Hematopoietic multipotent progenitor cell treated with erythropoietin and hydrocortisone succinate and interleukin-3 and kit ligand, for 15 days (in vitro differentiated cells): ENCODE measurements at places on chromosomes 1 and 21.

DNA sequence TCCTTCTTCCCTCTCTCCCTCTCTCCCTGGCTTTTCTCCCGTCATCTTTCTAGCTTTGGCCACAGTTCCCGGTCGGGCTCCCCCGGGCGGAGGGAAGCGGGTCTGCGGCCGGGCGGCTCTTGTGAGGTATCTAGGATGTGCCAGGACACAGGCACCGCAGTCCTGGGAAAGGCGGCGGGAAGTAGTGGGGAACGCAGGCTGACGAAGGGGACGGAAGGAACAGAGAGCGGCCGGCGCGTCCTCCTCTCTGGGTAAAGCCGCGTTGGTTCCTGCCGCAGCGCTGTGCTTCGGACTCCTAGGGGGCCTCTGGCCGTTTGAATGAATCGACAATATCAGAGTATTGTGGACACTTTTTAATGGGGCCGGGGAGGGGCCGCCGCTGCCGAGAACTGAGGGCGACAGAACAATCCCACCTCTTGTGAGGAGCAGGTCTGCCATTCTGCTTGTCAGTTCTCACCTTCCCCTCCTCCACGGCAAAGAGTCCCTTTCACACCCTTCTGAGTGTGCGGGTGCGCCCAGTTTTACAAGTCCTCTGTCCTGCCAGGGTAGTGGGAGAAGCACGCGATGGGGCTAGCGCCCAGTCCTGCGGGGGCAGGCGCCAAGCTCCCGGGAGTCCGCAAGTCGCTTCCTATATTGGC lies 1.2 kb upstream of the LHX9 start:
- no peak for DNase-seq

DNA sequence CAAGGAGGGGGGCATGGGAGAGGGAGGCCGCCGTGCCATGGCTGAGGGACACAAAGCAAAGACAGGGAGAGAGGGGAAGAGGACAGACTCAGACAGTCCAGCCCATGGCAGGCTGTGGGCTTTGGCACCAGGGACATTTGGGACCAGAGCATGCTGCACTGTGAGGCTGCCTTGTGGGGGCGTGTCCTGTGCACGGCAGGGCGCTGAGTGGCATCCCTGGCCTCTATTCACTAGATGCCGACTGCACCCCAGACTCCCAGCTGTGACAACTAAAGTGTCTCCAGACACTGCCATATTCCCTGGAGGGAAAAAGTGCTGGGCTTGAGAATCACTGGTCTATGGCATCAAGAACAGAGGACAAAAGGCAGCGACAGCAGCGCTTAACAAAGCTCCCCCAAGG lies 18.6 kb upstream of the PRDM15 start:
- no peak for DNase-seq

DNA sequence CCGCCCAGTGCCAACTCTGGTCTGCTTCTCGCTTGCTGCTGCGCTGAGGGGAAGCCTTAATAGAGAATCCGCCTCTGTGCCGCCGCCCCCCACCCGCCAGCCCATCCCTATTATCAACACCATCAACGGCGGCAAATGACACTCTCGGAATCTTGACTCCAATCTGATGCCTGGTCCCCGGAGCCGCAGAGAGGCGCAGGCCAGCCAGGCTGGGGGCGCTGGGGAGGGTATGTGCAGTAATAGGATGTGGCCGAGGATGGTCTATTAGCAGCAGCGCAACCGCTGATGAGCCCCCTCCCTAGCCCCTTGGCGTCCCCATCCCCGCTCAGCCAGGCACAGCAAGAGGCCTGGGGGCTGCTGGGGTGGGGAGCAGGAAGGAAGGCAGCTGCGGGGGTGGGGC lies 15.1 kb upstream of the DMBX1 start:
- DNase-seq = no peak

- no peak for DNase-seq
Measured at GRCh38 chr1:67979532-67979931, 70.9 kb downstream of the DIRAS3 start.

DNA sequence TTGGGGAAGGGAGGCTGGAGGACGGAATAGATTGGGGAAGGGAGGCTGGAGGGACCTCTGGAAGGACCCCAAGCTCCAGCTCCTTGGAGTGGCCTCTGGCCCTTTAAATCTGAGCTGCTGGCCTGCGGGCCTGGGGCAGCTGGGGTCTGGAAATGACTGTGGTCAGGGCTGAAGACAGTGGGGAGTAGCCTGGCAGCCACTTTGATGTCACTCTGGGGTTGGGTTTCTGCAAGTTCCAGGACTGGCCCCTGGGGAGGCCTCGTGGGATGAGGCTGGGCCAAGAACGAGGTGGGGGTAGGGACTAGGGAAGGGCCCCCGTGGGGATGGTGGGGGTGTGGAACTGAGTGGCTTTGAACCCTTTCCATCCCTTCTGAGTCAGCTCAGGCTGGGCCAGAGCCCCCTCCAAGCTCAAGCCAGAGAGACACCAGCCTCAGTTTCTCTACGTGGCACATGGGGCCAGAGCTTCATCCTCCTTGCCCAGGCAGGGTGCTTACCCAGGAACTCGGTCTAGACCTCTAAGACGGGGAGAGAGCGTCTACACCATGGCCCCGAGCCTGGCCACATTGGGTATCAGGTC lies 59.7 kb downstream of the ALPL start:
- DNase-seq = no peak

DNA sequence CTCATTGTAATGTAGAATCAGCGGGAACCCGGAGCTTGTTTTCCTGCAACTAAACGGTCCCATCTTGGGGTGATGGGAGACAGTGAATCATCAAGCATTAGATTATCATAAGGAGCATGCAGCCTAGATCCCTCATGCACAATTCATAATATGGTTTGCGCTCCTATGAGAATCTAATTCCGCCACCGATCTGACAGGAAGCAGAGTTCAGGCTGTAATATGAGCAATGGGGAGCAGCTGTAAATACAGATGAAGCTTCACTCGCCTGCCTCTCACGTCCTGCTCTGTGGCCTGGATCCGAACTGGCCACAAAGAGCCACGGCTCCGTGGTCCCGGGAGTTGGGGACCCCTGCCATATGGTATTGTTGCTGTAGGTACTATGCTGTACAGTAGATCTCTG lies 1.6 kb downstream of the IFI44 start:
- DNase-seq = no peak

DNA sequence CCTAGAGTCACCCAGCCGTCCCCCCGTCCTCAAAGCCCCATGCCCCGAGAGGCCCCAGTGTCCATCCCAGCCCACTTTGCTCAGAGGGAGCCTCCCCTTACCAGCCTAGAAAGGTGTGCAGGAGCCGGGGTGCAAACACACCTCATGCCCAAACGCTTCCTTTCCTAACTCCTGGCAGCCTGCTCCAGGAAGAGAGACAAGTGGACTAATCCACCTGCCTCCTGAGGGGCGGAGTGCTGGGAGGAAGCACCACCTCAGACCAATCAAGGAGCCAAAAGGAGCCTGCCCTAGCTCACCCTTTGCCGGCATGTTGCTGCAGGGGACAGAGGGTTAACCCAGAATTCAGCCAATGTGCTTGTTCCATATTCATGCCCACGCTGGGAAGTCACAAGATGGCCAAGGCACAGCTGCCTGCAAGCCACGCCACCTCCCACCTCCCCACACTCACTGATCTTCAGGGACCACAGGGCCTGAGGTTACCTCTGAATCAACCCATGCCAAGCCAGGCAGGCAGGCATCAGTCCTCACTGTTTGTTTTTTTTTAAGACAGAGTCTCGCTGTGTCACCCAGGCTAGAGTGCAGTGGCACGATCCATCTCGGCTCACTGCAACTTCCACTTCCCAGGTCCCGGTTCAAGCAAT lies 27.8 kb downstream of the PLEKHA6 start:
- no peak for DNase-seq

GRCh38 chr1:40316595-40317393 lies at the start of gene COL9A2:
Gene COL9A2 (minus strand): TSS chr1:40317286. CDS start chr1:40317197, 89 bp downstream.
- DNase-seq = no peak

DNA sequence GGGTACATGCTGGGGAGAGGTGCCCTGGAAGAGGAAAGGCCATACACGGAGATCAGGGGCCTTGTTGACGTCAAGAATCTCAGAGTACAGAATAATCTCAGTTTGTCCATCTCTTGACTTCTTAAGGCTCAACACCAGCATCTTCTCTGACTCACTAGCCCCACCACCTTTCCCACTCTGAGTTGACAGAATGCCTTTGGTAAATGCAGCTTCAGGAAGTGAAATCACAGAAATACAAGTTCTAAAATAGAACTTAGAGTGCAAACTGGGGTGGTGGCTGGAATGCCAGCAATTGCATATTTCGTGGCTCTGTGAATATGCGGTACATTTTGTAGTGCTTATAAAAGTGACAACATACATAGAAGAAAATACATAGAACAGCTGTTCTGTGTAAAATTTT lies 1.6 kb downstream of the COG2 start:
- DNase-seq = no peak

DNA sequence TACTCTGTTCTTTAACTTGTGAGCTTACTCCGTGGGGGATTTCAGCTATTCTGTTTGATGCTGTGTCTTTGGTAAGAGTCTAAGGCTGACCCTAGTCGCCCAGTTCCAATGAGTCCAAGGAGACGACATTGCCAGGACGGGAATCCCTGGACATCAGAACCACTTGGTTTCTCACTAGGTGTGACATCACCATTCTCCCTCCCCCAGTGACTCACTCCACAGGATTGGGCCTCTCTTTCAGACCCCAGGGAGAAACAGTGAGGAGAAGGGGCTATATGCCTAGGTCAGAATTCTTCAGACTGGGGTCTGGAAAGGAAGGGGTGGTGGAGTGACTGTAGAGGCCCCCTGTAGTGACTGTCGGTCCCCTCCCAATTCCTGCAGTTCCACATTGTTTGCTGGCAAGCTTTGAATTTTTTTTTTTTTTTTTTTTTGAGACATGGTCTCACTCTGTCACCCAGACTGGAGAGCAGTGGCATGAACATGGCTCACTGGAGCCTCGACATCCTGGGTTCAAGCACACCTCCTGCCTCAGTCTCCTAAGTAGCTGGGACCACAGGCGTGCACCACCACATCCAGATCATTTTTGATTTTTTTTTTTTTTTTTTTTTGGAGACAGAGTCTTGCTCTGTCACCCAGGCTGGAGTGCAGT lies 21.3 kb downstream of the ALPL start:
- peak; percentile 14 for DNase-seq

DNA sequence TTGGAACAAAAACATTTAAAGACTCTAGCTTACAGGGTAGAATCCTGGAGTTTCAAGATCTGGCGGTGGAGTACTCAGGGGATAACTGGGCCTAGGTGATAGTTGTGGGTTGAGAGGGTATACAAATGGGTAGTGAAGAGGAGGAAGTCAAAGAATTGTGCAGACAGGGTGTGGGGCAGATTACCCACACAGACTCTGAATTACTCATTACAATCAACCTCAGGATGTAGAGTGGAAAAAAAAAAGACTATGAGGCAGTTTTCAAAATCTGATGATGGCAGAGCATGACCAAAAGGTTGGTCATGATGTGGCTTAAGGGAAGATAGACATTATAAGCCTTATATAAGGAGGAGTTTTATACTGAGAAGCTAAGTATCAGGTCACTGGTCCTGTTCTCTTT lies 44.1 kb upstream of the GLIS1 start:
- DNase-seq = no peak

DNA sequence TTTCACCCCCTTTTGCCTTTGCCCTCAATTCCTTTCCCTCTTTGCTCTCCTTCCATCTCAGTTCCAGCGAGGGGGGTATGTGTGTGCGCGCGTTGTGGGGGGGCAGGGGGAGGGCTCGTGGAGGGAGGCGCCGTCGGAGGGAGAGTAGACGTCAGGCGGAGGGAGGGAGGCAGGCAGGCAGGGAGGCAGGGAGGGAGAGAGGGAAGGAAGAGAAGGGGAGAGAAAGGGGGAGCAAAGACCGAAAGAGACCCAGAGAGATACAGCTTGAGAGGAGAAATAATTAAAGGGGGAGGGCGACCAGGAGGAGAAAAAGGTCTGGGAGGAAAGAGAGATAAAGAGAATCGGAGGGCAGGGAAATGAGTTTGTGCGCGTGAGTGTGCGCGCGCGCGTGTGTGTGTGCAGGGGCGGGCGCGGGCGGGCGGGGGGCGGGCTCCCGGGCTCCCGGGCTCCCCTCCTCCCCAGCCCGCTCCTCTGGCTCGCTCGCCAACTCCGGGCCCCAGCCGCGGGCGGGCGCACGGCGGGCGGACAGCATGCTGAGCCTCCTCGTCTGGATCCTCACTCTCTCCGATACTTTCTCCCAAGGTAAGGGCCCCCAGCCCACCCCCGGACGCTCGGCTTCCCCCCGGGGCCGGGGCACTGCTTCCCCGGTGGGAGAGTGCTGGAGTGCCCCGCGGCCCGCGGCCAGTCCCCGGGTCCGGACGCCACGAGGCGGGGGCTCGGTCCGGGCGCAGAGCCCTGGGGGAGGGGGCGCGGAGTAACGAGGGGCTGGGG lies at the start of gene KIRREL1:
KIRREL1 (plus strand) TSS at position 499 of the 771 bp plus-strand sequence; CDS start at position 531, 32 bp downstream.
- DNase-seq = no peak
